Fibroblast of villous mesenchyme (primary cell): ENCODE measurements at places on chromosomes 5 and 9.

GRCh38 chr5:126416266-126416925, 6.8 kb upstream of the GRAMD2B start:
- DNase-seq, result no peak

DNA sequence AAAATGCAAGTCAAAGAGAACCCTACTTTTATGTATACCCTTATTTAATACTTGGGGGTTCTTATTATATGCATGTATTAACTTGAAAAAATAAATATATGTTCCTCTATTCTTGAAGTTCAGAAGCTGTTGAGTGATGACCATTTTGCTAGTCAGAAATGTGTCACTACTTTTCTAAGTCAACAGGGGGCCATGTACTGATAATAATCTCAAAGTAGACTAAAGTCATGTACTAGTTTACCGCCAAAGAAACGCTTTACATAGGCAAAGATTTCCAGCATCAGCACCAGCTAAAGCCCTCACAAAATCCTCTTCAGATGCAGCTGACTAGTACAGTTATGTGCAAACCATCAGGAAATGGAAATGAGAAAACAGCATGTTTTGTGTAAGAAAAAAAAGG, 5.7 kb upstream of the BHMT start:
- no peak for DNase-seq

DNA sequence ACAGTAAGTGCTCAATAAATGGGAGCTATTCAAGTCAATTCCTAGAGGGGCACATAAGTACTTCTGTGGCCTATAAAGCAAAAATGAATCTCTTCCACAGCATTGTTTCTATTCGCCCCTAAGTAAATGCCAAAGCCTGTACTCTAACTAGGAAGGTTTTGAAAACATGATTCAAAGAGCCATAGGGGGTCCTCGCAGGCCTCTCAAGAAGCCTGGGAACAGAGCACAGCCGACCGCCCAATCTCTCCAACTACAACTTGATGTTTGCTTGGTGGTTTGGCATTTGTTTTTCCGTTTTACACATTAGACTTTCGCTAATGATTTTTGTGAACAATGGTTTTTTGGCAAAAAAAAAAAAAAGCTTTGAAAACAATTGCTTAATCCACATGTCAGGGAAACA, 19.4 kb downstream of the EFNA5 start:
- no peak for DNase-seq

DNA sequence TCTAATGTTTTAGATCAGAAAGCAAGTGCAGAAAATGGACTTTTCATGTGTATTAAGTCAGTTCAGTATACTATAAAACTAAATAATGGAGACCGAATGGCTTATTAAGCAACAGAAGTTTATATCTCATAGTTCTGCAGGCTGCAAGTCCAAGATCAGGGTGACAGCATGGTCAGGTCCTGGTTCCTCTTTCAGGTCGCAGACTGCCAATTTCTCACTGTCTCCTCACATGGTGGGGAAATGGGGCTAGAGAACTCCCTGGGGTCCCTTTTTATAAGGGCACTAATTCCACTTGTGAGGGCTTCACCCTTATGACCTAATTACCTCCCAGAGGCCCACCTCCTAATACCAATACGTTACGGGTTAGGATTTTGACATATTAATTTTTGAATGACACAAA, 48.7 kb downstream of the RICTOR start:
- DNase-seq, result no peak

DNA sequence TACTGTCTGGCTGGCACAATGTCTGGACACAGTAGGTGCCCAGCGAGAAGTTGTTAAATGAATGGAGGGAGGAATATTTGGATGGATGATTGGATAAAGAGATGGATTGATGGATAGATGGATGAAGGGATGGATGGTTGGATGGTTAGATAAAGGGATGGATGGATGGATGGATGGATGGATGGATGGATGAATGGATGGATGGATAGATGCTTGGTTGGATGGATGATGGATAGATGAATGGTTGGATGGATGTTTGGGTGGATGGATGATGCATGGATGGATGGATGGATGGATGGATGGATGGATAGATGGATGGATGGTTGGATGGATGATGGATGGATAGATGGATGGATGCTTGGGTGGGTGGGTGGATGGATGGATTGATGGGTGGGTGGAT, 90.4 kb downstream of the UBE2QL1 start:
- no peak for DNase-seq

DNA sequence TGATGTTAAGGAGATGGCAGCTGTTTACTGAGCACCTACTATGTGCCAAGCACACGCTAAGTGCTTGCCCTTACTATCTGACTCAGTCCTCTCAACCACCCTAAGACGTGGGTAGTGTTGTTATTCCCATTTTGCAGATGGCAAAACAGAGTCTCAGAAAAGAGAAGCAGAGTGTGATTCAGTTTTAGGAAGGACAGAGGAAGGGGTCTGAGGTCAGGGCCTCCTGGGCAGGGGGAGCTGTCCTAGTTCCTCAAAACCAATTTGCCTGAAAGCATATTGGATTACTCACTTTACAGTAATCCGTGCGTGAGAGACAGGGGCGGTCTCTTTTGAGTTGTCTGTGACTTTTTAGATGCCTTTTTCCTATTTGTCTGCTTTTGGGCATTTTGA, 23.2 kb downstream of the DNM1 start:
- DNase-seq, result no peak

DNA sequence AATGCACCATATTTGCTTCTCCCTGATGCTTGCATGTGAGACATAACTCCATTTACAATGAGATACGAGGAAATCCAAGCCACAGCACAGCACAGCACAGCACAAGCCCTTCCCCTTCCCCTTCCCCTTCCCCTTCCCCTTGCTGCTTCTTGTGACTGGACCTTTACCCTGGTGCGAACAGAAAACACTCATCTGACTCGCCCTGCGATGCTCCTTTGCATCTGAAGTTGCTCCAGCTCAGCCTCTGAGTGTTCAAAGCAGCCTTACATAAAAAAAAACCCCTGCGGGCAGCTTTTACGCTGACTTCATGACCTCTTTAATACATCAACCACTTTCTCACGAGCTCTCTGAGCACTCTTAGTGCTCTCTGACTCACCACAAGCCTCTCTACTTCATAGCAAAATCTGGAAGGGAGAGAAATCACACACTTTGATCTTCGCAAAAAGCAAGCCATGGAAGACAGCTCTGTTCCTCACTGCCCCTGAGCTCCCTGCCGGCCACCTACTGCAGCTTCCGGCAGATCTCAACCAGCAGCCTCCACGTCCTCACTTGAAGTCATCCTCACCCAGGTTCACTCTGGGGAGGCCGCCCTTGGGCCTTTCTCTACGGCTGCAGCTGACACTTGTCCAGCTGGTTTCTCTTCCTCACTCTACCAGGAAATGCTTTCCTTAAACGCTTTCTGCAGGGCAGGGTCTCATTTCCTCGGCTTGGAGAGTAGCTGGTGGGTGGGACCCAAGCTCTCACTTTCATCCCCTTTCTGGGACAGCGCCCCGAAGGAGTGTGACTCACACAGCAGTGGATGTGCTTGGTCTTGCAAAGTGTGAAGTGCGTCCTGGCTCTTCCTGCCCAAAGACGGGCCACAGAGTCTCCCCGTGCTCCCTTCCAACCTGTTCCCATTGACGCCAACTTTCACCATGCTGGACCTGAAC, 5.3 kb downstream of the SLC34A1 start:
- DNase-seq, result peak; percentile 96

DNA sequence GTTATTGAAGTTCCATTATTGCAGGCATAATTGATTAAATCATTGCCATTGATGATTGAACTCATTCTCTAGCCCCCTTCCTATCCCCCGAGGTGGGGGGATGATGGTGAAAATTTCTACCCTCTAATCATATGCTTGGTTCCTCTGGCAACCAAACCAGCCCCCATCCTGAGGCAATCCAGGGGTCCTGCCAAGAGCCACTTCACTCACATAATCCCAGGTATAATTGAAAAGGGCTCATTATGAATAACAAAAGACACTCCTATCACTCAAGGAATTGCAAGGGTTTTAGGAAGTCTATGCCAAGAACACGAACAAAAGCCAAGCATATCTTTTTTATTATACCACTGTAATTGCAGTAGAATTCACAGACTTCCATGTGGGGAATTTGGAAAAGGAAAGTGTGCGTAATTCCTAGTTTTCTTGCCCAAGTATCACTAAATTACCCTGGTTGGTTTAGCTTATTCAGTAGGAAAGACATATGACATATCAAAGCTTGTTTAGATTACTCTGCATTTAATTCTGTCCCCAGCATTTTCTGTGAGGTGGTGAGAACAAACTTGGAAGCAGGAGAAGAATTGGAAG, 130.7 kb upstream of the TAF11L2 start:
- no peak for DNase-seq

DNA sequence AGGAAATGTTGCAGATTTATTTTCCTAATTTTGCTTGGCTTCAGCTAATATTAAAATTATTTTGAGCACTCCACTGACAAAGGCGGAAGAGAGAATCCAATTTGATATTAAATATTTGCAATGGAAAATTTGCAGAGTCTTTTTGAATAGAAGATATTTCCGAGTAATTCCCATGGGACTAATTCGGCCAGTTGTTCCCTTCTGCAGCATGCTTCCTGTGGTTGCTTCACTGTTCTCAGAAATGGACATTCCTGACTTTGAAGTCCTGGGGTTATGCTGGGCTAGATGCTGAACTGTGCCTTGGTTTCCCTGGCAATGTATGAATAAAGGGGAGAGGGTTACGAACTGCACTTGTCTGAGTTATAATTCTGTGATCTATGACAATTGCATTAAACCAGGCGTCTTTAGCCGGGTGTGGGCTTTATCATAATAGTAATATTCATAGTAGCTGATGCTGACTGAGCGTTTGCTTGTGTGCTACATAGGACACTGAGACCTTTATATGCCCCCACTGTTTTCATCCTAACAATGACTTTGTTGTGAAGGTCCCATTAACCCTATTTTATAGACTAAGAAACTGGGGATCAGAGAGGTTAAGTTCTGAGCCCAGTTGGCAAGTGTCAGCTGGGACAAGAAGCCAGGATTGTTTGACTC, 114.5 kb upstream of the SPRY4 start:
- DNase-seq, result peak; percentile 49

- DNase-seq, result no peak
These were observed 4.1 kb upstream of the HDHD3 start for GRCh38 chr9:113380869-113381378.

GRCh38 chr5:131854134-131854533, 57.3 kb upstream of the FNIP1 start:
- DNase-seq, result peak; percentile 23

- no peak for DNase-seq
These were observed 41.5 kb upstream of the PPP3R2 start for GRCh38 chr9:101636247-101636646.

DNA sequence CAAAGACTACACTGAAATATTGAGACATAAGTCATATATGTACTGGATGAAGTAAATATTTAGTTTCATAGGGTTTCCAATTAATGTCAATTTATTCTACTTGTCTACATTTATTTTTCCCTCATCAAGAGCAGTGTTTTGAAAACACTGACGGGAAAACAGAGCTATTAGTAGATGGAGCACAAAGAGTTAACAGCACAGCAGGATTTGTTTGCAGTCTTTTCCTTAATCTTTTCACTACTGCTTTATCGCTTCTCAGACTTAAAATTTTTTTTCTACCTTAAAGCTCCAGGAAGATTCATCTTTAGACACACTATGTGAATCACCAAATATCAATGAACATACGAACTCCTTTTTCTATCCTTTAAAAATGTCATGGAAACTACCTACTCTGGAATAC, 25.6 kb downstream of the PGGT1B start:
- no peak for DNase-seq

- DNase-seq, result no peak
These were observed 249.6 kb upstream of the EDIL3 start for GRCh38 chr5:84634256-84634655.

DNA sequence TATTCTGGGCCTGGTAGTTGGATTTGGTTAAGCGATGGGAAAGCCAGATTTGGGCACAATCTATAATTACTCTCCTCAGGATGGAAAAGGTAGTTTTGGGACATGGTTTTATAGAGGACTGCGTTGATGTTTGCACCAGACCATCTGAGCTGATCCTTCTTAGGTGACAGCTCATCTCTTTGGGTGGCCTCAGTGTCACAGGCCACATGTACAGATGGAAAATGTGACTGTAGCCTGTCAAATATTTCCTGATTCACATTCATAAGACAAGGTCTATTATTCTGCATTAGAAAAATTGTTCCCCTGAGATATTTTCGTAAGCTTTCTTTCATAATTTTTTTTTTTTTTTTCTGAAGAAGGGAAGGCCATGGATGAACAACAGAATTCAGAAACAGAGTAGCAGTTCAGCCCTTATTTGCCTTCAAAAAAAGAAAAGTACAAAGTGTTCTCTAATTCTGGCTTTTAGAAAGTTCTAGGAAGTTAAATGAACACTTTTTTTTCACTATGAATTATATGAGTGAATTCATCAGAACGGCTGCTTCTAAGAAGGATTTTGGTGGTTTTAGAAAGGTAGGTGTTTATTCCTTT, 81.0 kb downstream of the NNT start:
- DNase-seq, result no peak

DNA sequence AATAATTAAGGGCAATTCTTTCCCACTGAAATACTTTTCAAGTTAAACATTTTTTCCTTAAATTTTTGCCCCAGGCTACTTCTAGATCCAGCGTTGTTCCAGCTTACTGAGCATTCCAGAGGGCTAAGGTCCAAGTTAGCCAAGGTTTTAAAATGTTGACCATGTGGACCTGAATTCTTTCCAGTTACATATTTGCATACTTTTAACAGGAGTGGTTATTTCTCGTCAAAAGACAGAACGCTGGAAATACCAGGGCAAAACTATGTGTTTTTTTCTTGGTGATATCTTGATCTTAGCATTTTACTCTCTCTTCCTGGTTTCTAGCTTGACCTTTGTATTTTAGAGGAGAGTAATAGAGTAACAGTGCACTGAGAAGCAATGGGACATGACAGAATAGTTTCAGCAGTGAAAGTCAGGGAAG, 32.8 kb downstream of the TMC1 start:
- peak; percentile 93 for DNase-seq

- DNase-seq, result no peak
These were observed 57.4 kb upstream of the ASS1 start for GRCh38 chr9:130387398-130387797.

DNA sequence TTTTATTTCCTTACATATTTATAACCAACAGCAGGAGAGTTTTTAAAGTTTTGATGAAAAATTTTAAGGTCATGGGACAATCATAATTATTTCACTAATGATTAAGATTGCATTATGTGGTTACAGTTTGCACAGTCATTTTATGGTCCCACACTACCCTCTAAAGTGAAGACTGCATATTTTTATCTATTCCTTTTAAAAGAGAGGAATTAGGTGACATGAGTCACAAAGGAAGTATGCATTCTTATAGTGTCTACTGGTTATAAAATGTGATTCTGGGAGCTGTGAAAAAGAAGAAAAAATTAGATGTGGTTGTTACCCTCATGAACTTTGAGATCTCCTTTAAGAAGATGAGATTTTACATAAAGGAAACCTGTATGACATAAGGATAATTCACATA, 87.9 kb upstream of the GRIA1 start:
- DNase-seq, result peak; percentile 63
